DMS79 treated with DMSO at 0.1 percent for 48 hours (cell line): ENCODE measurements at places on chromosomes 2 and 18.
A peak's percentile ranks its signal among the peaks of the same experiment; 100 is the strongest.

- no peak for DNase-seq
Observed at GRCh38 chr2:107529146-107529545, 297.5 kb upstream of the RGPD4 start.

DNA sequence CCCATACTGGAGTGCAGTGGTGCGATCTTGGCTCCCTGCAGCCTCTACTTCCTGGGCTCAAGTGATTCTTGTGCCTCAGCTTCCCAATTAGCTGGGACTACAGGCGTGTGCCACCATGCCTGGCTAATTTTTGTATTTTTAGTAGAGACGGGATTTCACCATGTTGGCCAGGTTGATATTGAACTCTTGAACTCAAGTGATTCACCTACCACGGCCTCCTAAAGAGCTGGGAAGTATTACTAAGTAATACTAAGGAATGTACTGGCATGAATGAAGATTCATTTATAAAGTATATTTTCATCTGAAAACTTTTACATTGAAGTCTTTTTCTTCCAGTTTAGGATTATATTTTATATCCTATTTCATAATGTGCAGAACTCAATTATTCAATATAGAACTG, 38.1 kb downstream of the NUP35 start:
- DNase-seq: no peak

GRCh38 chr2:227365833-227366232, 13.3 kb downstream of the TM4SF20 start:
- no peak for DNase-seq

GRCh38 chr2:59395119-59395518, 1154.0 kb upstream of the FANCL start:
- no peak for DNase-seq

GRCh38 chr2:64288321-64289193, 144.3 kb upstream of the PELI1 start:
- no peak for DNase-seq

DNA sequence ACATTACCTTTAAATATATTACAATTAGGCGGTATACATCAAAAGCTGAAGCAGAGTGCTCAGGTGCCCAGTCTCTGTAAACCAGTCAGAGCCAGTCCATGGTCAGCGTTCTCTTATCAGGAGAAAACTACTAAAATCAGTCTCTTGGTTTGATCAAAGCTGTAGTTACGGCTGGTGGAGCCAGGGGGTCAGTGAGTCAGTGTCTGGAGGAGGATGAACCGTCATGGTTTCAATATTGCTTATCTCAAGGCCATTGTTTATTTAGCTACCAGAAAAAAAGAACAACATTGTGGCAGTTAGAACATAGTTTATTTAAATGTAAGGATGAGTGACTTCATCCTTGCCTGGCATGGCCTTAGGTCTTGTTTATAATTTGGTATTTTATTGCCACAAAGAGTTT, 71.3 kb upstream of the NYAP2 start:
- DNase-seq: no peak

DNA sequence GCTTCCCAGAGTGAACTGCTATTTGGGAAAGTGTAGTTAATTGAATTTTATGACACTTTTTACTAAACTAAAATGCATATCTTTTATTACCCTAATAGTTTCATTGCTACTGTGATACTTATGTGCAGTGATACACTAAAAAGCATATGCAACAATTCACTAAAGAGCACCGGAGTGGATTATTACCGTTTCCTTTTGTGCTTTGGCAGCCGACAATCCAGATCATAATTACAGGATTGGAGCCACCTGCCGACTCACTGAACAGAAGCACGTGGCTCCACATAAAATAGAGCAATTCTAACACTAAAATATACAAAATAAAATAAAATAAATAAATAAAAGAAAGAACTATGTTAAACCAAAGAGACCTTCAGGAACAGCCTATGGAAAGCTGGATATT, 583.4 kb downstream of the NRXN1 start:
- DNase-seq: peak; percentile 53

DNA sequence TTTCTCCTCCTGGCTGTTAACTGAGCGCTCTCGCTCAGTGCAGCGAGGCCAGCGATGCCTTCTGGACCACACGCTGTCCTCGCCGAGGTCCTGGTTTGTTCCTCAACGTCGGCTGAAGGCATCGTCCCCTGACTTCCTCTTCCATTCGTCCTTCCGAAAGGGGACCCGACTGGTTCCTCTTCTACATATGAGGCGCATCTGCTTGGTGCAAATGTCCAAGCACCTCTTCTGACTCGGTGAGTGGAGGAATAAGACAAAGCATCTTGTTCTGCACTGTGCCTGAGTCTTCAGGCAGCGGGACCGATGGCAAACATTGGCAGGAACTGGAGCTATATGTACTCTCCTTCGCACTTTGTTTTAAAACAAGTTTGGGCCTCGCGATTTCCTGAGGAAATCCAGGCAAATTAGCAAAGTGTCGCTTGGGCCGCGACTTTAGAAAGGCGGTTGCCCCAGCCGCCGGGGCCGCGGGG, 621 bp upstream of the KCNS3 start:
- peak; percentile 42 for DNase-seq

GRCh38 chr2:197838579-197838978, 34.2 kb downstream of the PLCL1 start:
- no peak for DNase-seq

DNA sequence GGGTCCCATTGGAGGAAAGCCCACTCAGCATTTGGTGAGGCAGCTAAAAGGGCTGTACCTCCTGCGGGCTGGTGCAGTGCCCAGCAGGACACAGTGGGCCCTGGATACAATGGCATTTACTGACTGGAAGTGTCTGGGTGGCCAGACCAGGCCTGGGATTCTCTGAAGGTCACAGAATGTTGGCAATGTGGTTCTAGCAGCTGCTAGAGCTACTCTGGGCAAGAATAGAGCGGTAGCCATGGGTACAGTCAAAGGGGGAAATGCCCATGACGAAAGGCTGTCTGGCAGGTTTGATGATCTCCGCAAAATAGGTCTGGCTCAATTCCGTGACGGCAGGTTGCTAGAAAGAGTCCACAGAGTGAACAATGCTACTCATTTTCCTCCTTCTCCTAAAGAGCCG, 241.8 kb downstream of the AFF3 start:
- DNase-seq: no peak

GRCh38 chr2:172000696-172001361, 1.1 kb downstream of the METAP1D start:
- no peak for DNase-seq

DNA sequence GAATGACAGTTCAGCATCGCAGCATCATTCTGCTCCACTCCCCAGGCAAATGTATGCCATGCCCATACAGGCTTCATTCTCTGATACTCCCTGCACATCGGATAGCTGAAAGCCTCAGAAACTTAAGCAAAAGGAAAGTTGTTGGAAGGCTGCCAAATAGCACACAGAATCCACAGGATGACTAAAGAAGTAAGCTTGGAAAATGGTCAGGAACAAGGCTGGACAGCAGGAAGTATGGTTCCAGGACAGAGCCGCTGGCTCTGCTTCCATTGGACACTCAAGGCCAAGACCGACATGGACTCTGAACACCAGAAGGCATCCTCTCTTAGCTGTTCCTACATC, 256.5 kb downstream of the CDH20 start:
- no peak for DNase-seq

GRCh38 chr2:200259577-200259957, 46.9 kb upstream of the SPATS2L start:
- peak; percentile 95 for DNase-seq

GRCh38 chr2:192243488-192243887, 48.8 kb upstream of the TMEFF2 start:
- DNase-seq: no peak

DNA sequence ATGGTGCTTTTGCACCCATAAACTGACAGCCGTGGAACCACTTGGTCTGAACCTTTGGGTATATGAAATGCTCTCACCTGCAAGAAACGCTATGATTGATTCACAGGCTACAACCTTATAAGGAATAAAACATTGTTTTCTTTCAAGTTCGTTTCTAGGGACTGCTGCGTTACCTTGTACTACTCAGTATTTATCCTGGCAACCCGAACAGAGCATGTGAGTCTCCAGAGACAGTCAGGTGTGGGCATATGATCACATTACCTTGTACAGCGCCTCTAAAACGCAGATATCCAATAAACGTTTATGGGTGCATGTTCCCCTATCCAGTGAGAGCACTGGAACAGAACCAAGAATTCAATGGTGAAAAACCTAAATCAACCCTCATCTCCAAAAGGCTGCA, 1.7 kb downstream of the CCBE1 start:
- DNase-seq: no peak

- no peak for DNase-seq
Observed at GRCh38 chr2:219728991-219729487, 101.6 kb downstream of the SLC4A3 start.

- no peak for DNase-seq
Observed at GRCh38 chr2:163347982-163348856, 387.6 kb downstream of the FIGN start.

DNA sequence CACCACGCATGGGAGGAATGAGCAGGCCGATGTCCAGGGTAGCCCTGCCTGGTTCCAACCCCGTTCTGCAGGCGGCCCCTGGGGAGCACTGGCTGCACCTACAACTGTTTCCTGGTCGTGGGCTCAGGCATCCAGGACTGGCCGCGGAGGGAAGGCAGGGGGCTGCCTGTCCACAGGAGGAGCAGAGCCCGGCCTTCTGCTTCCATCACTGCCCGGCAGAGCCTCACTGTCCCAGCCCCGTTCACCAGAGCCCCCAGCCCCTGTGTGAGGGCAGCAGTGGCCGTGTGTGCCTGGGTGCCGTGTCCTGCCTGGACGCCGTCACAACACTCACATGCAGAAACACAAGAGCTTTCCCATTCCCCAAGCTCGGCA, 56.2 kb downstream of the KCNG2 start:
- DNase-seq: no peak

DNA sequence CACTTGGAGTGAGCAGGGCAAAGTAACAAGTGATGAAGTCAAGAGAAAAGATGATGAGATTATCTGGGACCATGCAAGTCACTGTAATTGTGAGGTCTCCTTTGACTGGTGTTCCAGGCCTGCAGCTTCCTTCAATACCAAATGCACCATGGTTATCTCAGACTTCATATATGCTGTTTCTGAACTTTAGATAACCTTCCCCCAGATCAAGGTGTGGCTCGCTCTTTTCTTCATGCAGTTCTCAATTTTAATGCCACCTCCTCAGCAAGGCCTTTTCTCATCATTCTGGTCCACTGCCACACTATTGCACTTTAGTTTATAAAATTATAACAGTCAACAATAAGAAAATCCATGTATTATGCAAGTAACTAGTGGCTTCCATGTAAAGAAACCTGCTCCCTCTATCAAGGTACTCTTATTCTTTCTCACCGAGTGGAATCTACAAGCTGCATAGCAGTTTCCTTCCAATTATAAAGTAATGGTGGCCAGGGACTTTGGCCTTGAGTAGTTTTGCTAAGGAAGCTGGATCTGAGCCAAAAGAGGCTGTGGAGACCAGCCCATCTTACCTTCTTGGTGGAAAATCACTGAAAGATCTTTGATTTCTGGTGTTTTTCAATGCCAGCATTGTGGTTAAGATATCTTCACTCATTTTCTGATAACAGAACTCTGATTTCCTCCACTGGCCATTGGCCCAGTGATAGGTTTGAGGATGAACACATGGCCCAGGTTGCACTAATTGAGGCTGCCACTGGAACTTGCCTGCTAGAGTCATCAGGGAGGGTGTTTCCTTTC, 113.6 kb downstream of the KCNE4 start:
- DNase-seq: no peak

GRCh38 chr18:44590956-44591670, 89.6 kb upstream of the SETBP1 start:
- DNase-seq: no peak

GRCh38 chr2:3131636-3132326, 245.8 kb downstream of the EIPR1 start:
- DNase-seq: no peak

DNA sequence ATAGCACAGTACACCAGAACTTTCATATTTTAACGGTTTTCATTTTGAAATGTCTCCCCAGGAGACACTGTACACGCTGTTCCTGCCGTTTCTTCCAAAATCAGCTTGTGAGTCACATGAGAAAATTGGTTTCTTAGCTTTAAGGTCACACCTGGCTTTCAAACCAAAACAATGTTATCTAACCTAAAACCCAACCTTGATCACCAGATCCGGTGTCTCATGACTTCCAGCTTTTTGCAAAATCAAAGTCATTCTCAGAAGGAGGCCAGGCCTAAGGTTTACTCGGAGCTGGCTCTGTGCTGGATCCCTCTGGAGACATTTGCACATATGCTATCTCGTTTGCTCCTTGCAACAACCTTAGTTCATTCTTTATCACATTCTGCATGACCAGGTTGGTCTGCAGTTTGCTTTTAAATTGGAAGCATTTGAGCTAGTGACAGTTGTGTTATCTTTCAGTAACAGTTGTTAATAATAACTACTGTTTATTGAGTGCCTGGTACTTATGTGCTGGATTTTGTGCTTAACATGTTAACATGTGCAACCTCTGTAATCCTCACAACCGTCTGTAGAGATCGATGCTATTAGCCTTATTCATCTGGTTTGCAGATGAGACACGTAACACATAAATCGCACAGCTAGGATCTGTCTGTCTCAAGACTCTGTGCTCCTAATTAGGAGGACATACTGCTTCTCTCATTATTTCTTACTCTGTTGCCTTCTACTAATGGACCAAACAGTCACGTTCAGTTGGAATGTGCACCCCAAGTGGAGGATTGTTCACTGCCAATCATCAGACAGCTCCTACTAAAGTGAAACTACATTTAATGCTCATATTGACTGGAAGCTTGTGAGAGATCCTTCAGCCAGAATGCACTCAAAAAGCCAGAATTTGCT, 105.5 kb downstream of the RNF144A start:
- DNase-seq: peak; percentile 45

GRCh38 chr2:11074246-11074820, 80.9 kb upstream of the SLC66A3 start:
- DNase-seq: no peak

DNA sequence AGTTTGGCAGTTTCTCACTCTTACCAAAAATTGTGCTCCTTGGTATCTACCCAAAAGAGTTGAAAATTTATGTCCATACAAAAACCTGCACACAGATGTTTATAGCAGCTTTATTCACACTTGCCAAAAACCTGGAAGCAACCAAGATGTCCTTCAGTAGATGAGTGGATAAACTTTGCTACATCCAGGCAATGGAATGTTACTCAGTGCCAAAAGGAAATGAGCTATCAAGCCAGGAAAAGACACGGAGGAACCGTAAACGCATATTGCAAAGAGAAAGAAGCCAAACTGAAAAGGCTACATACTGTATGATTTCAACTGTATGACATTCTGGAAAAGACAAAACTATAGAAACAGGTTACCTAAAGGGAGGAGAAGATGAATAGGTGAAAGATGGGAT, 36.1 kb downstream of the TMEM163 start:
- no peak for DNase-seq

- no peak for DNase-seq
Observed at GRCh38 chr2:49194701-49195100, 40.4 kb upstream of the FSHR start.

DNA sequence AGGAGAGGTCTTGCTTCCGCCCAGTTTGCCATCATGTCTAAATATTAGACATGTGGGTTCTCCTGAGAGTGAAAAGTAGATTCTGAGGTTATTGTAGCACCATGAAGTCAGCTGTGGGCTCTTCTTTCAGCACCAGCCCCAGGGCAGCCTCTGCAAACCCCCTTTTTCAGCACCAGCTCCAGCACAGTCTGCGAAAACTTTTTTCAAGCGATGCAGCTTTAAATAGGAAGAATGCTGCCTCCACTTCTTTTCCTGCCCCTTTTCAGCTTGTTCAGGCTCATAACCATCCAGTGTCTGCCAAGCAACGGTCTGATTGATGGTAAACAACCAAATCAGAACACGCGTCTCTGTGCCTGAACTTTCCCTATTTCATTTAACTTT, at the start of gene COL5A2:
Gene COL5A2 (minus strand): TSS at position 192 of the 381 bp plus-strand sequence. CDS start 157 bp downstream, at position 35.
- no peak for DNase-seq
